Left renal cortex interstitium (tissue), 4 donors: ENCODE measurements at places on chromosomes 6 and 20.

GRCh38 chr20:40322941-40323340, 366.1 kb downstream of the MAFB start:
- no peak for DNase-seq

GRCh38 chr20:33709398-33709797, 10.7 kb downstream of the PXMP4 start:
- DNase-seq = no peak

- DNase-seq = no peak
These were observed 39.1 kb downstream of the KCNQ2 start for GRCh38 chr20:63433351-63433750.

GRCh38 chr6:79203753-79204253, 30.7 kb downstream of the HMGN3 start:
- no peak for DNase-seq

DNA sequence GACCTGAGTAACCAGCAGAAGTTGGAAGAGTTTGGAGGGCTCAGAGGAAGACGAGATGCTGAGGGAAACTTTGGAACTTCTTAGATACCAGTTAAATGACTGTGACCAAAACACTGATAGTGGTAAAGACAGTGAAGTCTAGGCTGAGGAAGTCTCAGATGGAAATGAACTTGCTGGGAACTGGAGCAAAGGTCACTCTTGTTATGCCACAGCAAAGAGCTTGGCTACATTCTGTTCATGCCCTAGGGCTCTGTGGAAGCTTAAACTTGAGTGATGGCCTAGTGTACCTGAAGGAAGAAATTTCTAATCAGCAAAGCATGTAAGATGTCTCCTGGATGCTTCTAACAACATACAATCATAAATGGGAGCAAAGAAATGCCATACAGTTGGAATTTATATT, 24.7 kb downstream of the WDR27 start:
- DNase-seq = no peak

DNA sequence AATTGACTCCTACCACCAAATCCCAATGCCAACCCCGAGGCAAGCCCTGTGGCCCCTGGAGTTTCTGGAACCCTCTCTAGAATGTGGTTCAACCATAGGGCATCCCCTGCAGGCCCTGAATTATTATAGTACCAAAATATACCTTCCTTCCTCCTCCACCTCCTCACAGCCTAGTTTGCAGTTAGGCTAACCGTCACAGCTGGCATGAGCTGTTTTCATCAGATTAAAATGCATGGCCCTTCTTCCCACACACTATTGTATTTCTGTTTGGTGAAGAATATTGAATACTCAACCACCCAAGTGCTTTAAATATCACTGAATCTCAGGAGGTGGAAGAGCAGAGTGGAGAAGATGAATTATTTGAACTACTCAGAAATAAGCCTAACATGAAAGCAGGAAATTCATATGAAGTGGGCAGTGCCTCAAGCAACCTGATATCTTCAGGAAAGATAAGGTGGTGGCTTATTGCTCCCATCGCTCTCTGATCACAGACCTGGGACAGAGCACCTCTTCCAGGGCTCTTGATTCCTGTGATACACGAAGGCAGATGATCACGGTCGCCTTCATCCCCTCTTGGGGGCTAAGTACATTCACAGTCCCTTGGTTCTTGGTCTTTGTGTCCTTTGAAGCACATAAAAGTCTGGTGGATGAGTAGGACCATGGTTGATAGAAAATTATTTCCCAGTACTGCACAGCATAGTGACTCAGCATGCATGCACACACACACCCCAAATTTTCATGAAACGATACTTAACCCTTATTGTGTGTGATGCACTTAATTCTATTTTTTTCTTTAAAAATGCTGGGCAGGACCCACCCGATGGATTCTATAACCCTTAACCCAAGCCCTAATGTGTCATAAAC, 90.9 kb downstream of the PSMG4 start:
- DNase-seq = no peak

GRCh38 chr20:16844406-16844805, 96.2 kb downstream of the OTOR start:
- DNase-seq = no peak

- DNase-seq = no peak
These were observed 233.8 kb upstream of the SUPT3H start for GRCh38 chr6:45611491-45611890.

GRCh38 chr6:79249136-79249535, 14.7 kb upstream of the HMGN3 start:
- no peak for DNase-seq

GRCh38 chr6:165854863-165855593, 192.0 kb upstream of the PDE10A start:
- DNase-seq = no peak
